Esophagus squamous epithelium (tissue), 5 donors: ENCODE measurements at places on chromosomes 7 and 10.

GRCh38 chr7:11077816-11078215, 104.1 kb downstream of the PHF14 start:
- DNase-seq, result no peak

DNA sequence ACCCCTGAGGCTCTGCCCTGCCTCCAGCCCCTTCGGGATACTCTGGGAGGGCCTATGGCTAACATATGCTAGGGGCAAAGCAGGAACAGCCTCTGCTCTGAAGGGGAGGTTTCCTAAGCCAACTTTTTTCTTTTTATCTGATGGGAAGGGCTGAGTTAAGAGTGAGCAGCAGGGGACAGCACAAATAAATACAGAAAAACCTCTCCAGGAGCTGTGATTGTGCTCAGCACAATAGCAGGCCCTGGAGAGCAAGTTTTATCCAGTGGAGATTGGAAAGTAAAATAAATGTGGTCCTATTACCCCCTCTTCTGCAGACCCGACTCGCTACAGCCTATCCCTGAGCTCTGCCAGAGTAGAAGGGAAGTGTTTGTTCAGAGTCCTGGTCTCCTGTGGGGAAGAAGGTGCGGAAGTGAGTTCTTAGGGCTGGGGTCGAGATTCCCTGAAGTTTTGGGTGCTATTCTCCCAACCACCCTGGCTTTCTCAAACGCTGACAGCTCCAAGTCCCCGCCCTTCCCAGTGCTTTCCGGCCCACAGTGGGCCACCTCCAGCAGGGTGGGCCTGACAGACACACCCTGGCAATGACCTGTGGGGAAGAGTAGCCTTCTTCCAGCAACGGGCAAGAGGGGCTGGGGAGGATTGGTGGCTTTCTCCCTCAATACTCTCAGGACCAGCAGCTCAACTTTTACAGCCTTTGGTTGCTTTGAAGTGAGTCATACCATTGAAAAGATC, 23.0 kb upstream of the AFAP1L2 start:
- DNase-seq, result no peak

DNA sequence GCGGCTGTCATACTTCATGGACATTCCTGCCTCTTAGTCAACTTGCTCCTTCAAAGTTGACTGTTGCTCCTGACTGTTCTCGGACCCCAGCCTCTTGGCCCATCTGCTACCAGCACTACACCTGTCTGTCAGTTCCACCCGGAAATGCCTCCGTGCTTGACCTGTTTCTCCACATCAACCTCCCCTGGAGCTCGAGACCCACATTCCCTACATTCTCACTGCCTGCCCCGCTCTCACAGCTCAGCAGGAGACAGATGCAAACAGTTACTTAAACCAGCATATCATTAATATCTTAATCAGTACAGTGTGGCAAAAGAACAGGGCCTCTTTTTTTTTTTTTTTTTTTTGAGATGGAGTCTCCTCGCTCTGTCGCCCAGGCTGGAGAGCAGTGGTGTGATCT, 174.3 kb downstream of the NRP1 start:
- no peak for DNase-seq

- no peak for DNase-seq
These were observed at the start of gene NEURL1 for GRCh38 chr10:103493362-103493915. Gene NEURL1 (plus strand): TSS chr10:103493705. CDS start chr10:103494388, 683 bp downstream.

- no peak for DNase-seq
These were observed 101.5 kb downstream of the STK31 start for GRCh38 chr7:23811540-23811939.
